CD4-positive, alpha-beta T cell treated with Interleukin-2 at 100 ng/mL for 4 hours (primary cell): ENCODE measurements at places on chromosomes 13 and 19.
A peak's percentile ranks its signal among the peaks of the same experiment; 100 is the strongest.

DNA sequence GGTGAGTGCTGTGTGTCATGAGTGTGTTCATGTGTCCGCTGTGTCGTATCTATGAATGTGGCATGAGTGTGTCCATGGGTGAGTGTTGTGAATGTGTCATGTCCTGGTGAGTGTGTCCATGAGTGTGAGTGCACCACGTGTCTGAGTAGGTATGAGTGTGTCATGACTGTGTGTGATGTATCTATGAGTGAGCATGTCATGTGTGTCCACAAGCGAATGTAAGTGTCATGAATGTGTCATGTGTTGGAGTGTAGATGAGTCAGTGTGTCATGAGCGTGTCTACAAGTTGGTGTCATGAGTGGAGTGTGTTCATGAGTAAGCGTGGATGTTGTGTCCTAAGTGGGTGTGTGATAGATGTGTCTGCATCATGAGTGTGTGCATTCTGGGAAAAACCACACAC, 129.4 kb downstream of the TUBA3C start:
- no peak for DNase-seq

GRCh38 chr13:50529154-50529882, 314.2 kb downstream of the DLEU7 start:
- peak; percentile 34 for DNase-seq

DNA sequence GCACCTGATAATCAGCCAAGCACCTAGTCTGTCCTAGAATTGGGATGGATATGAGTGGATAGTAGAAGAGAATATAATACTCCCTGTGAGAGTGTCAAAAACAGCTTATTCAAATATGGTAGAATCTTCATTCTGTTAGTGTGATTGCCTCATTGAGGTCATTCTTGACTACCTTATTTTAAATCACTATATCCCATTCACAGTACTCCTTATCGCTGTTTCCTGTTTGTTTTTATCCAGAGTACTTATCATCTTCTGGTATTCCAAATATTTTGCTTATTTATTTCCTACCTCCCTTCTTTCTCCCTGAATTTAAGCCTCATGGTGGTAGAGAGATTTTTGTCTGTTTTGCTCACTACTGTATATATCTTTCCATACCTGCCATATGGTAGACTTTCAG, 9.9 kb downstream of the NDFIP2 start:
- no peak for DNase-seq

GRCh38 chr13:66171920-66172319, 1058.2 kb downstream of the PCDH9 start:
- no peak for DNase-seq

DNA sequence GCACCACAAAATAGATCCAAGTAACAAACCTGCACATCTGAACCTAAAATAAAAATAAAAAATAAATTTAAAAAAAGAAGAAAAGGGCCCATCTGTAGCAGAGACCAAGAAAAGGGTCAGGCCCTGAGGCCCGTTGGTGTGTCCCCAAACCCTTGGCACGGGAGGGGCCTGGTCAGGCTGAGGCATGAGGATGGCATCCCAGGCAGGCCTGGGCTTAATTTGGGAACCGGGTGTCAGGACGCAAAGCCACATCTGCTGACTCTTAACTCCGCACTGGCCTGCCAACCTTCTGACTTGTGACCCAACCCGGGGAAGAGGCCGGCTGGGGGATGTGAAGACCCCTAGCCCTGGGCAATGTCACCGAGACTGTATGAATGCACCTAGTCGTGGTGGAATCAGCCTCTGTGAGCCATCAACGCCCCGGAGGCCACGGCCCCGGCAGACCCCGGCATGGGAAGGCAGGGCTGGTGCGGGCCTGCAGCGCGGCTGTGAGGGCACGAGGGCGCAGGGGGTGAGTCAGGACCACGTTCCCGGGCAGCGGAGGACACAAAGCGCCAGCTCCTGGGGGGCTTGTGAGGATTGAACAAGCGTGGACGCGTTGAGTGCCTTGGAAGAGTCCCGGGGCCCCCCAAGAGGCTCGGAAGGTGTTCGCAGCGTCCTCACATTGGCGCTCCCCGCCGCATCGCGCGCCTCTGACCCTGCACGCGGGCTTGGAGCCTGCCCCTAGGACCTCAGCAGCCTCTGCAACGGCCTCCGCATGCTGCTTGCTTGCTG, 38.2 kb downstream of the ATP12A start:
- no peak for DNase-seq

- no peak for DNase-seq
Measured at GRCh38 chr13:50284540-50284939, 269.3 kb downstream of the KCNRG start.

GRCh38 chr13:50126993-50127725, 111.9 kb downstream of the KCNRG start:
- DNase-seq: peak; percentile 51

DNA sequence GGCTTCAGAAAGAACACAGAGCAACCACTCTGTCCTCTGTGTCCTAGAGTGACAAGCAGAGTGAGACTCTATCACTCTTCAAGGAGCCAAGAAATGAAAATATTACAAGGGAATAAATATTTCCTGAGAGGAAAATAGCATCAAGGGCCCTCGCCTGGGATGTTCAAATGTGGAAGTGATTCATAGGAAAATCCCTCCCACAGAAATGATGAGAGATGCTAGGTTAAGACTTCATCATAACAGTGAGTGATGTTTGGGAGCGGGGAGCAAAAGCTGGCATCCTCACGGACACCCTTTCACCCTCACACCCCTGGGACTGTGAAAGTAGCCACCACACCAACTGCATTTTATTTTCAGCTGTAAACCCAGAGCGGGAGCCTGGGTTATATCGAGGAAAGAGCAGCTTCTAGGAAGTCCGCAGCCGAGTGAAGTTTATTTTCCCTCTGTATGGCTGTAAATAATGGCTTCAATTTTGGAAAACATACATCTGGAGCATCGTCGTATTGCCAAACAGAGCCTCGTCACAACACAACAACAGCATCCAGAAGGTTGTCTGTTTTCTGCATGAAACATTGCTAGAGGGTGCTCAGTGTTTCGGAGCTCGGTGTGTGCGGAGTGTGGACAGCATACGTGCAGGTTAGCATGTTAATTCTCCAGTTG, 54.8 kb downstream of the DLEU7 start:
- DNase-seq: no peak

DNA sequence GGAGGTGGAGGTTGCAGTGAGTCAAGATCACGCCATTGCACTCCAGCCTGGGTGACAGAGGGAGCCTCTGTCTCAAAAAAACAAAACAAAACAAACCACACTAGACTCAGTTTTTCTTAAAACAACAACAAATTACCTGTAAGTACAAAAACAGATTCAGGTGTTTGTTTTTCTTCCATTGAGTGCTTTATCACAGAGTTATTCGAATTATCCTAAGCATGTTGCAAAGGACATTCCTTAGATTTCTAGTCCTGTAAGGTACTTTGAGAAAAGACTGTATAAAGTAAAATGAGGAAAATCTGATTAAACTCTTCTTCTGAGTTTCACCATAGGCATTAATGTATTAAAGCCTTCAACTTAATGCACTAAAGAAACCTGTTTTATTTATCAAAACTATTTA, 2.2 kb upstream of the EEF1AKMT1 start:
- no peak for DNase-seq

DNA sequence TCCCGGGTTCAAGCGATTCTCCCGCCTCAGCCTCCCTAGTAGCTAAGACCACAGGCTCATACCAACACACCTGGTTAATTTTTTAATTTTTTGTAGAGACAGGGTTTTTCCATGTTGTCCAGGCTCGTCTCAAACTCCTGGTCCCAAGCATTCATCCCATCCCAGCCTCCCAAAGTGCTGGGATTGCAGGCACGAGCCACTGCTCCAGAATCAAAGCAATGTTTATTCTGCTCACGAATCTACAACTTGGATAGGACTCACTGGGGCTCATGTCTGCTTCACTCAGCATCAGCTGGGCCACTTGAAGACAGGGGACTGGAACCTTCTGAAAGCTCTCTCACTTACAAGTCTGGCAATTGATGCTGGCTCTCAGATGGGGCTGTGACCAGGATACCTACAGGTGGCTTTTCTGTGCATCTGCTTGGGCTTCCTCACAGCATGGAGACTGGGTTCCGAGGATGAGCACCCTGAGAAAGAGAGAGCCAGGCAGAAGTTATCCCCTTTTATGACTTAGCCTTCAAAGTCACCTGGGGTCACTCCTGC, 8.2 kb upstream of the ZNF792 start:
- no peak for DNase-seq

DNA sequence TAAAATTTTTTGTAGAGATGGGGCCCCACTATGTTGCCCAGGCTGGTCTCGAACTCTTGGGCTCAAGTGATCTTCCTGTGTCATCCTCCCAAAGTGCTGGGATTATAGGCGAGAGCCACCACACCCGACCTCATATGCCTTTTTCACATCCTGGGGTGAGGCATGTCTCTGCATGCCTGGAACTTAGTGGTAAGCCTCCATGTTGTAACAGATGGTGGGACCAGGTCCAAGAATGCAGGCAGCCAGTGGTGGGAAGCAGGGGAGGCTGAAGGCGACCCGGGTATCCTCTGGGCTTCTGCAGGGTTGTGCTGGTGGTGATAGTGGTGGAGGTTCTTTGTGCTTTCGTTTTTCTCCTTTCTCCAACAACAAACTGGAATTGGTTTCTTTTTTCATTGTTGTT, 30.1 kb upstream of the CCDC124 start:
- no peak for DNase-seq

DNA sequence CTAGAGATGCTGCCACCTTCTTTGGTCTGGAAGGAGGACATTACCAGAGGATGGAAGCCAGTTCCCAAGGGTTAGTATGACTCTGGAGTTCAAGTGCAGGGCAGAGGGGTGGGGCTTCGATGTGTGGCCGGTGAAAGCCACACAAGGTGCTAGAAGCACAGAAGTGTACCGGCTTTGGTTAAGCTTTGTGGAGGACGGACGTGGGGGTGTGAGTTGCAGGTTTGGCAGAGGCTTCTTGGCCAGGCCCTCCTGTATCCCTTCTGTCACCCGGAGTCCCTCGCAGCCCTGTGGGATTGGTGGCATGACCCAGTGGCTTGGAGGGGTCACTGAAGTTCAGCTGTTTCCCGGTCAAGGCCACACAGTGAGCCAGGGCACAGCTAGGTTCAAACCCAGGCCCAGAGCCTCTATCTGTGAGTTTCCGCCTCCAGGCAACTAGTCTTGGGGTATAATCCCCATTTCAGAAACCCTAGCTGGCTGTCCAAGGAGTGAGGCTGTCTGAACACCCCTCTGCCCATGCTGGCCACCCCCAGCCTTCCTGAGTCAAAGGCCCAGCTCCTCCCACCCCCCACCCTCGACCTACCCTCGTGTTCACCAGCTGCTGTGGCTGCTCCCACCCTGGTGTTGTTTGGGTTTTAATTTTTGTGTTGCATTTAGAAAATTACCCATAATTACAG, 4.6 kb upstream of the SSBP4 start:
- DNase-seq: no peak

DNA sequence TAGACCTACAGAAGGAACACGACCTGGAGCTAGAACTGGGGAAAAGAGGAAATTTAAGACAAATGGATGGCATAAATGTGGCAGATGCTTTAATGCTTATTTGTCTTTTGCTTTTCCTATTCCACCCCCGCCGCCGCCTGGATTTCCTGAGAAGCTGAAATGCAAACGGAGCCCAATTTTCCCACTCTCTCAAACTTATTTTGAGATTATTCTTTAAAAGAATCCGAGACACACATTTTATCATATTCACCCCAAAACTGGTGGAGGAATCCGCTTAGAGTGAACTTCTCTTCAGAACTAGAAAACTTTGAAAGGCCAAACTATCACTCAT, 5.8 kb downstream of the POU4F1 start:
- DNase-seq: no peak

DNA sequence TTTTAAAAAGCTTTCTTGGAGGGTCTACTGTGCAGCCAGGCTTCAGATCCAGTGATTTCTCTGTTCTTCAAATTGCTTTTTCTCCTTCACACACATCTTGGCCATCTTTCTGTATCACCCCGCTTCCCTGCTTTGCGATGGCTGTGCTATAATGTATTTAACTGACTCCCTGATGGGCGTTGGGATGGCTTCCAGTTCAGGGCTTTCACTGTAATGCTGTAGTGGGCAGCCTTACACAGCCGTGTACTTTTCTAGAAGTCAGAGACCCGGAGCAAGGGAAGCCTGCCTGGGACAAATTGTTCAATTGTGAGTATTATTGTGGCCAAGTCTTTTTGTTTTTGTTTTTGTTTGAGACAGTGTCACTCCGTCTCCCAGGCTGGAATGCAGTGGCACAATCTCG, 19.4 kb upstream of the PAK4 start:
- DNase-seq: no peak

DNA sequence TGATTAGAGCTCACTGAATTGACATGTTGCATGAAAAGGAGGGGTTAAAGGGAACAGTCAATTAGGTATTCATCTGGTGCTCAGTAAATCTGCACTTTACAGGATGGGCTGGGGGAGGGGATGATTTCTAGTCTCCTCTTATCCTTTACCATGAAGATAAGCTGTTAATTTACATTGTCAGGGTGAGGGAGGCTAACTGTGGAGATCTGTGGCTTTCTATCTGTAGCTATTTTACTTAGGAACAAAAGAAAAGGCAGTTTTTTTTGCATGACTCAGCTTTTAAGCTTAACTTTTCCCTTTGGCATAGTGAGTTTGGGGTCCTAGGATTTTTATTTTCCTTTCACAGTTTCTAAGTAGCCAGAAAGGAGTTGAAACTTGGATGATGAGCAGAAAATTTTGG, 253.3 kb downstream of the LMO7 start:
- no peak for DNase-seq

GRCh38 chr13:113777311-113778260, 18.6 kb downstream of the TMEM255B start:
- DNase-seq: no peak

- no peak for DNase-seq
Measured at GRCh38 chr13:41997396-41997795, 36.5 kb upstream of the VWA8 start.

GRCh38 chr13:76293346-76293745, 592.9 kb downstream of the KCTD12 start:
- no peak for DNase-seq

- DNase-seq: no peak
Measured at GRCh38 chr19:6423499-6424194, 964 bp downstream of the KHSRP start.

DNA sequence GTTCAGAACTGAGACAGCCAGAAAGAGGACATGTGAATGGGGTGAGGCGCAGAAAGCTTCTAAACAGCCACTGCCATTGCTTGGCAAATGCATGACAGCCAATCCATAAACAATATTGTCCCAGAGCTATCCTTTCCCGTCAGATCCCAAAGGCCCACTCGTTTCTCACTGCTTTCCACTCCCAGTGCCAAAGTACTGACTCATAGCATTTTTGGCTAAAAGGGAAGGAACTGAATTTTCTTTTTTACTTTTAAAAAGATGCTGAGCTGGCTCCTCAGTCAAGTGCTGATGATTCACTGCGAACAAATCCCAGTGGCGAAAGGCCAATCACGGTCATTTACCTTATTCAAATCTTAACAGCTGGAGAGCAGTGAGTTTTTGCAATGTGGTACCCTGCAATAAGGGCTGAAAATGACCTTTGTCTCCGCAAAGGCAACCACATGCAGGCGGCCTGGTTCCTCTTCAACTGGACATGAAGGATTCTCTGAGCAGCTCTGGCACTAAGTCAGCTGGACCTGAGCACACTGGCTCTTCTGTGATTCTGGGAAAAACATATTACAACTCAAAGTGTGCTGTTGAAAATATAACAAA, 151.7 kb downstream of the DCLK1 start:
- no peak for DNase-seq
